ENCODE measurements at places on chromosomes 4 and X.

DNA sequence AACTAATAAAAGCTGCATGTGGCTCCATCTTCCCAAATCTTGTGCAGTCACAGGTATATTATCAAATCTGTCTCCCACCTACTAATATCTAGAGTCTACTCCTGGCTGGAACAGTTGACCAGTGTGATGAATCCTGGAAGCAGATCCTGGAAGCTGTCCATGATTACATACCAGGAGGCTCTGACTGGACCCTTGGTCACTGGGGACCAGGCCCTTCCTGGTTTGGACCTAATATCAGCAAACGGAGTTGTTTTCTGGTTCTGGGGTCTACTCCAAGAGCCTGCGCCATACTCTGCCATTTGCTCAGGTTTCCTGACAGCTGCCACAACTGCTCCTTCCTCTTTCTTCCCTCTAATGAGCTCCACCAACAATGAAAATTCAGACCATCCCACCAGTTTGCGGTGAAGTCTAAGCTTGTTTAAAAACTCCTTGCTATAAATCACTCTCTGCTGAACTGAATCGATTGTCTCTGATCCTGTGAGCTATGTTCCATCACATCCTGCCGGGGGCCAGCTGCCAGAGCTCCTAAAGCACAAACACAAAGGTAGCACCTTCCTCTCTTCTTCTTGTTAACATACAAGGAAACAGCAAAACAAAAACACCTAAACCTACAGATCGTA is 114.2 kb downstream of the PALLD start:
- DNase-seq: no peak

DNA sequence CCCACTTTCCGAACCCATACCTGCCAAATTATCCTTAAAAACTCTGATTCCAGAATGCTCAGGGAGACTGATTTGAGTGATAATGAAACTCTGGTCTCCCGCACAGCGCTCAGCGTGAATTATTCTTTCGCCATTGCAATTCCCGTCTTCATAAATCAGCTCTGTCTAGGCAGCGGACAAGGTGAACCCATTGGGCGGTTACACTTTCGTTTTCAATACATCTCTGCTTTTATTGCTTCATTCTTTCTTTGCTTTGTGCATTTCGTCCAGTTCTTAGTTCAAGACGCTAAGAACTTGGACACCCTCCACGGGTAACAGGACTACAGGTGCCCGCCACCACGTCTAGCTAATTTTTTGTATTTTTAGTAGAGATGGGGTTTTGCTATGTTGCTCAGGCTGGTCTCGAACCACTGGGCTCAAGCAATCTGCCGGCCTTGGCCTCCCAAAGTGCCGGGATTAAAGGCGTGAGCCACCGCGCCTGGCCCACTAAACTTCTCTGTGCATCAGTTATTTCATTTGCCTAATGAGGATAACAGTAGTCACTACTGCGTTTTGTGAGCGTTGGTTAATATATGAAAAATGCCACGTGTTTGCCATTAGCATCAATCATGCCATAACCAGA is 936 bp upstream of the PGK1 start:
- no peak for DNase-seq

DNA sequence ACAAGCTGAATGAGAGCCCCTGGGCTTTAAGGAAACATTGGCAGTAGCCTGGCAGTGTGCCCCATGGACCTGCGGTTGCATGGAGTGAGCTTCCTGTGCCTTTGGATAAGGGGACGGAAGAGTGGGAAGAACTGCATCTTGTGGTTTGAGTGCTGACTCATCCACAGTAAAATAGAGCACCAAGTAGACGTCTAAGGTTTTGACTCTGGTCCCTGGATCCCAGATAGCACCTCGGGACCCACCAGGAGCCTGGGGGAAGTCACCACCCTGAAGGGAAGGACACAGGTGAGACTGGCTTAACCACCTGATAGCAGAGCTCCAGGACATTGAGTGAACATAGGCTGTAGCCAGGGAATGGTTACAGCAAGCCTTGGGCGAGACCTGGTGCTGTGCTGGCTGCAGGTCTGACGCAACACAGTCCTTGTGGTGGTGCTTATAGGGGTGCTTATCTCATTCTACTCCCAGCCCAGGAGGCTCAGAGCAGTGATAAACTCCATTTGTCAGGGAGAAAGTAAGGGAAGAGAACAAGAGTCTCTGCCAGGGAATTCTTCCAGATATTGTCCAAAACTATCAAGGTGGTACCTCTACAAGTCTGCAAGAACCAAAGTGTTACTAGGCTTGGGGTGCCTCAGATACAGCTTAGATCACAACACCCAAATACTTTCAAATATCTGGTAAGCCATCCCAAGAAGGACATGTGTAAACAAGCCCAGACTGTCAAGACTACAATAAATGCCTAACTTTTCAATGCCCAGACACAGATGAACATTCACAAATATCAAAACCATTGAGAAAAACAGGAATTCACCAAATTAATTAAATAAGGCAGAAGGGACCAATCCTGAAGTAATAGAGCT is 123.6 kb upstream of the TET2 start:
- no peak for DNase-seq

- DNase-seq: no peak
These were observed 12.0 kb downstream of the BST1 start for GRCh38 chr4:15714646-15715435.

- no peak for DNase-seq
These were observed 118.4 kb upstream of the LNX1 start for GRCh38 chr4:53709693-53710092.

- no peak for DNase-seq
These were observed 959.2 kb downstream of the FAM133A start for GRCh38 chrX:94633237-94633636.

DNA sequence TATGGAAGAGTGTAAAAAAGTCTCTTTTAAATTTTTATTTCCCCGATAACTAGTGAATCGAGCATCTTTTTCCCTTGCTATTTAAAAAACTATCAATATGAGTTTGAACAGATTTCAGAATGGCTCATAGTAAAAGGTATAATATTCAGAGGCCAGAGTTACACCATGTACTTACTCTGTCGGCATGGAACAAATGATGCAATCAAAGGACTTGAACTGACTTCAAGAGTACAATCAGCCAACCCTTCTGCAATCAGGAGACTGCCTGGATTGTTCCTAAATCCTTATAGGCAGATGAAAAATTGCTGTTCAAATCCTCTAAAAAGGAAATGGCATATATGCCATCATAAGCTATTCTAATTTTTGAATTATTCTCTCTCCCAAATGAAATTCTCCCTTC is 273.3 kb downstream of the SH2D1A start:
- no peak for DNase-seq

- DNase-seq: no peak
These were observed 77.1 kb upstream of the UCP1 start for GRCh38 chr4:140645614-140646412.

DNA sequence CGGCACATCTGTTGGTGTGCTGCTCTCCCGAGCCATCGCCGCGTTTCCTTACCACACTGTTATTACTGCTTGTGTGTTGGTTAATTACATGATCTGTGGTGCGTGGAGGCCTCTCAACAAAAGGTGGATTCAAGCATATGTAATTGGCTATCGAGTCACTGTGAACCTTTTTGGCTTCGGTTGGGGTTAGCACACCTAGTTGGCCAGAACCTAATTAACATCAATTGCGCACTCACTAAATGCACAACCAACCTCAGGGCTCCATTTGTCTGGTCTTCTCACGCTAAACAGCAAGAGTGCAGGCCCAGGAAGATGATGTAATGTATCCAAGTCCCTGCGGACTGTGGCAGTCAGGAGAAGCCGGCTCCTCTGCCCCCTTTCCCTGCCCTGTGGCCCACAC is 17.4 kb downstream of the ENPP6 start:
- no peak for DNase-seq

- DNase-seq: peak; percentile 82
These were observed at the start of gene MPP1 for GRCh38 chrX:154804957-154805695. TSS of gene MPP1 (minus strand) at chrX:154805485. CDS start at chrX:154805373, 112 bp downstream.

GRCh38 chr4:176540814-176541213 is 221.0 kb downstream of the SPCS3 start:
- DNase-seq: no peak

GRCh38 chr4:134313591-134313990 is 112.0 kb upstream of the PABPC4L start:
- DNase-seq: no peak

GRCh38 chr4:13492747-13493146 is 8.6 kb upstream of the RAB28 start:
- no peak for DNase-seq

- DNase-seq: no peak
These were observed 27.7 kb downstream of the ATP7A start for GRCh38 chrX:77938083-77938680.

Measured in left hindlimb (tissue), 1 donor.